Choroid plexus epithelial cell (primary cell): ENCODE measurements at places on chromosomes 3 and 15.
A peak's percentile ranks its signal among the peaks of the same experiment; 100 is the strongest.

GRCh38 chr3:189848395-189849040, 217.3 kb downstream of the TP63 start:
- DNase-seq = no peak

- no peak for DNase-seq
Observed at GRCh38 chr15:39251413-39252133, 329.3 kb upstream of the THBS1 start.

- no peak for DNase-seq
Observed at GRCh38 chr15:83498801-83499200, 51.7 kb downstream of the SH3GL3 start.

- no peak for DNase-seq
Observed at GRCh38 chr3:70970952-70971351, 612.6 kb downstream of the FOXP1 start.

- DNase-seq = no peak
Observed at GRCh38 chr15:90138071-90138833, 36.0 kb upstream of the IDH2 start.

- DNase-seq = no peak
Observed at GRCh38 chr3:23553353-23553752, 252.4 kb upstream of the UBE2E1 start.

DNA sequence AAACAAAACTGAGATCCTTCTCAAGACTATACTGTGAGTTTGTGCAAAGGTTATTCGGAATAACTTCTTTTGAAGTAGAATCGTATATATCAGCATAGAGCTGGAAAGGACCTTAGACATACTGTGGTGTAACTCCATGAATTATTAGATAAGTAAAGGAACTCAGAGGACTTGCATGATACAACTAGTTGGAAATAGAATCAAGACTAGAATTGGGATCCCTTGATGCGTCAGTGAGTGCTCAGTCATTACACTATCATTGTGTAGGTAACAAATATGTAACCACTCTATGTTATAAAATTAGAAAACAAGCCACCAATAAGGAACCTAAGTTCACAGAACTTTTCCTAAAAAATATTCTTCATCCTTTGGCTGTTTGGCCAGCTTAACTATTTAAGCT, 61.1 kb downstream of the CBLB start:
- DNase-seq = no peak

DNA sequence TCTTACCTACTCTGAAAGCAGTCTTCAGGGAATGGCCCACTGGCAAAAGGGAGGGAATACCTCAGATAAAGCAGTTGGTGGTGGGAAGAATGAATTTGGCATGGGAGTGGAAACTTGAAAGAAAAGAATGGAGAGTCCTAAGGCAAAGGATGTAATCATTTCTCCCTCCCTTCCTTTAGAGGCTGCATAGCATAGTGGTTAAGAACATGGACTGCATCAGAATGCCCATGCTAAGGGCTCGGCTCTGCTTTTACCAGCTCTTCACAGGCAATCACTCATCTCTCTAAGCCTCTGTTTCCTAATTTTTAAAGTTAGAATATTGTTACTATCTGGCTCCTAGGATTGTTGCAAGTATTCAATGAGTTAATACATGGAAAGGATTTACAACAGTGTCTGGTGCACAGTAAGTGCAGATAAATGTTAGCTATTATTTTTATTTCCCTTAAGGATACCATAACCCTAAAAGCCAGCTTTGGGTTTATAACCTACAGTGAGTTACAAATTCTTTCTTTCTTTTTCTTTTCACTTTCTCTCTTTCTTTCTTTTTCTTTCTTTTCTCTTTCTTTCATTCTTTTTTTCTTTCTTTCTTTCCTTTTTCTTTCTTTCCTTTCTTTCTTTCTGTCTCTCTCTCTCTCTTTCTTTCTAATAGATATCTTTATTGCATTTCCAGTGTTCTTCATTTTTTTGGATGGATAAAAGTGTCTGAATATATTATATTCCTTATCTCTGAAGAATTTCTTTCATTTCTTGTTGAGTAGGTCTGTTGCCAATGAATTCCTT, 23.6 kb downstream of the VEPH1 start:
- no peak for DNase-seq

- DNase-seq = no peak
Observed at GRCh38 chr3:53157974-53158580, 2.9 kb upstream of the PRKCD start.

GRCh38 chr3:129366312-129366831, 62.1 kb downstream of the EFCAB12 start:
- no peak for DNase-seq

GRCh38 chr3:151171145-151171757, 31.8 kb downstream of the GPR171 start:
- DNase-seq = peak; percentile 29

DNA sequence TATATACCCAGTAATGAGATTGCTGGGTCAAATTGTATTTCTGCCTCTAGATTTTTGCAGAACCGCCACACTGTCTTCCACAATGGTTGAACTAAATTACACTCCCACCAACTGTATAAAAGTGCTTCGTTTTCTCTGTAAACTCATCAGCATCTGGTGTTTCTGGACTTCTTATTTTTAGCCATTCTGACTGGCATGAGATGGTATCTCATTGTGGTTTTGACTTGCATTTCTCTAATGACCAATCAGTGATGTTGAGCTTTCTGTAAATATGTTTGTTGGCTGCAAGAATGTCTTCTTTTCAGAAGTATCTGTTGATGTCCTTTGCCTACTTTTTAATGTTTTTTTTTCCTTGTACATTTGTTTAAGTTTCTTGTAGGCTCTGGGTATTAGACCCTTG, 182.9 kb upstream of the TRIM42 start:
- DNase-seq = no peak

DNA sequence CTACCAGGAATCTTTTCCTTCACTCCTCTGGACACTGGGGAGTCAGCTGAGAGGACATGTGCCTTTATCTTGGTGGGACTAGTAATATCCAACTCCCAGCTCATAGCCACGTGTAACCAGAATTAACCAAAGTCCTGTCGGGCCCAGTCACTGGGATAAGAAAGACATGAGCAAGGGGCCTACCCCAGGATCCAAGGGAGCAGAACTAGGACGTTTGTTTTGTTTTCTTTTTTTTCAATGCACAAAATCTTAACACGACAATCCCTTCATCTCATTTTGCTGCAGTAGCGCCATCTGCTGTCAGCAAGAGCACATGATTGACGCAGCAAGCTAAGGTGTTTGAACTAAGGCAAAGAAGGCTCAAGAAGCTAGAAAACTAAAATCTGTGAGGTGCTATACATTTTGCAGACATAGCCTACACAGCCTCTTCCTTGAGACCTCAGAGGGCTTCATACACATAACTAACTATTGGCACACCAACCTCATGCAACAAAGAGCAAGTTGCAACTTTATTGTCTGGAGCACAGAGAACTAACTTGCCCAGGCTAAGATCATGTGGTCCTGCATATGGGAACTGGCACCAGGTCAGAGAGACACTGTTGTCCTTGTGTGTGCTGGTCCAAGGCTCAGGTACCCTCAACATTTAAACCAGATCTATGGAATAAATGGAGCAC, 43.6 kb downstream of the RLBP1 start:
- peak; percentile 91 for DNase-seq

DNA sequence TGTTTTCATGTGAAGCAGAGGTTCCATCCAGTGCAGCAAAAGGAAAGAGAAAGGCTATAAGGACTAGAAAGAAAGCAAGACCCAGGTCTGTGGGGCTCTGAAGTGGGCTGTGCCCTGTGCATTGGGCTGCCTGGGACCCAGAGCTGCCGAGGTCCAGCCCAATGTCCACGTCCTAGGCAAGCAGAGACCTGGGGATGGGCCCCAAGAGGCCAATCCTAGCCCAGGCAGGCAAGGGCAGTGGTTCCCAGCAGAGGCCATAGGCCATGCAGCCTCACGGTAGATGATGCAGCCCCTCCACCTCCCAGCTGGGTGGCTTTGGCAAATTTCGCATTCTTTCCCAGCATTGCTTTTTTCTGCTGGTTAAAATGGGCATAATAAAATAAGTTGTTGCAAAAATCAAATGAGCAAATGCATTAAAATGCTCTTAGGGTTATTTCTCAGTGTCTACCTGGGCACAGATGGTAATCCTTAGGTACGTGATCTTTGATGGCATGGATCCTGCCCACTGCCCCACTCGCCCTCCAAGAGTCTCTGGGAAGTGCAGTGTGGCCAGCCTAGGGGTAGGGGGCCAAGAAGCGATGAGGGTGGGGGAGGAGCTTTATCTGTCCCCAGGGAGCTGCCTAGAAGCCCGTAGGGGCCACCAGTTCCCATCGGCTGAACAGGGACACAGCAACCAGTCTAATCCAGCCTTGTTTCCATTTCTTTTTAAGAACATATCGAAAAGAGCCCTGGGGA, 22.3 kb upstream of the GP9 start:
- DNase-seq = no peak

DNA sequence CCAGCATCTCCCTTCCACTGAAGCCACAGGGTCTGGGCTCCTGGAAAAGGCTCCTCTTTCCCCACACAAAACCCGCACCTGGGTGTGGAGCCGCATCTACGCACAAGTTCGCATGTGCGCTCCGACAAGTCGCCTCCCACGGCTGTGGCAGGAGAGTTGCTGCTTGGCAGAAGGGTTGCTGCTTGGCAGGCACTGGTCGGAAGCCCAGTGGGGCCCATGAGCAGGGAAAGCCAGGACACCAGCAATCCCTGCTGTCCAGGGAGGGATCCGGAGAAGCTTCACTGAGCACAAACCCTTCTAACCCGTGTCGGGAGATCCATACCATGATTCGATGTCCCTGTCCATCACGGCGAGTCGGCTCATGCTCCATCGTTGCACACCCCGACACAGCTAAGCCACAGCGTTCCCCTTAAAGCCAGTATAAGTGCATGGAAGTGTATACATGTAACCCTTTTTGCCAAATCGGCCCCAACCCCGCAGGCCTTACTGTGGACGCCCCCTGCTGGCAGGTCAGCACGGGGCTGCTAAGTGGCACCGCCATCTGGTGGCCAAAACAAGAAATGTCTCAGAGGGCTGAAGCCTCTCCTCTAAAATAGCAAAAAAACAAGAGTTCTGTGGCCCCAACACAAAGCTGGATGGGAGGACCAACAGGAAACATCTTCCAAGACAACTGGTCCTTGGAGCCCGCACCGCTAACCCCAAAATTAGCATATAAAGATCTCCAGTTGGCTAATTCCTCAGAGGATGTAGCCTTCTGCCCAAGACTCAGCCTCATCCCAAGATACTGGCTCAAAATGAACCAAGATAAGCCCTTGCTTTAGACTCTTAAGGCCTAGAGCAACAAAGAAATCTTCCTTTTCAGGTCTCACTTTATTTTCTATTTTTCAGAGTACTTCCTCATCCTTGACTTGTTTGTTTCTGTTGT, 8.3 kb downstream of the ANKRD63 start:
- peak; percentile 90 for DNase-seq

GRCh38 chr15:95845862-95846515, 484.5 kb upstream of the NR2F2 start:
- peak; percentile 92 for DNase-seq

- DNase-seq = no peak
Observed at GRCh38 chr15:99574502-99574901, 8.7 kb downstream of the MEF2A start.

DNA sequence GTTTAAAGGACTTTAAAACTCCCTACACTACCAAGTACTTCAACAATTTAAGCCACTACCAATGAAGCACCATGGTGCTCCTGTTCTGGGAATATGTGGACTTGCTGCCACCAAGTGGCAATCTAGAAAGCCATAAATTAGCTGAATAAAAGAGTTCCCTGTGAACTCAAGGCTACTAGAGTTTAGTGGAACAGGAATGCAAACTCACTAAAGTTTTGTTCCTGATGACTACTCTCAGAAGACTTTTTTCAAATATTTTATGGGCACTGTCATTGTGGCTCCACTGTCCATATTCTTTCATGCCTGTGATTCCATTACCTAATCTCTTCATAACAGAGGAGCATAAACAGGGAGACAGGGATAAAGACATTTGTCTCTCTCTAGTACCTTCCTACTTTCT, 63.9 kb downstream of the TMCC1 start:
- peak; percentile 95 for DNase-seq

DNA sequence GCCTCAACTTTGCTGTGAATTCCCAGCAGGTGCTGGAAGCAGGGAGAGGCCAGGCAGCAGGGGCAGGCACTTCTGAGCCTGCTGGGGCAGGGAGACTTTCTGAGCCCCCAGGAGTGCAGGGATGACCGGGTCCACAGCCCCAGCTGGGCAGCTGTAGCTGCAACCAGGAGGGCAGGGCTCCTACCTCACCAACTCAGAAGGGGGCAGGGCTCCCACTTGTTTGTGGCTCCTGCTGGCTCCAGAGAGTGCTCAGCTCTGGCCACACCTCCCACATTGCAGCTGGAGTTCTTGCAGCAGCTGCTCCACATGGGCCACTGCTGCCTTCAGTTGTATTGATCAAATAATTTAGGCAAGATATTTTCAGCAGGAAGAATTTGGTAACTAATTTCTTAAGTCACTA, 812.3 kb downstream of the NSUN3 start:
- no peak for DNase-seq

GRCh38 chr3:125990253-125990970, 21.4 kb downstream of the ROPN1B start:
- DNase-seq = peak; percentile 88

- no peak for DNase-seq
Observed at GRCh38 chr3:148074946-148075345, 622.8 kb upstream of the AGTR1 start.

GRCh38 chr15:88995449-88995848, 82.3 kb upstream of the MFGE8 start:
- peak; percentile 26 for DNase-seq

DNA sequence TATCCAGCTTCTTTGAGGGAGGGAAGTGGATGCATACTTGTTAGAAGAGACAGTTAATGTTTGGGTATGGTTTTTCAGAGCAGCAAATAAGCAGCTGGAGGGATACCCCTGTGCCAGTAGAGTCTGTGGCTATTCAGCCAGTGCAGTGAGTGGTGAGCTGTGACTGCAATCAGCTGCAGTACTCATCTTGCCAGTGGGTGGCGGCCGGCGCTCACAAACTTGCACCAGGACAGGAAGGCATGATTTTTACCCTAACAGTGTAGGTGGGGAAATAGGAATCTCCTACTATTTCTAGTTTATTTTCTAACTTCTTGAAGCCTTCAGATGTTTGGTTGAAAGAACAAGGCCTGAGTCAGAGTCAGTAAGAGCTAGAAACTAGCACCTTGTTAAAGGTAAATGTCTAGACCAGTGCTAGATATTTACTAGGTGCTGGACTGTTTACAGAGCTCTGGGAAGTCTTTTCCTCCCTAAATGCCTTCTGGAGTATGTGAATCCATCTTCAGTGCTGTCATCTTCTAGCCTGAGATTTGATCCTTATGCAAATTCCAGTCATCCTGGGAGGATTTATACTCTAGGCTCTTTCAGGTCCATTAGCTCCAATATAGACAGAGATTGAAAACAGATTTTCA, 23.6 kb downstream of the TIMP4 start:
- DNase-seq = peak; percentile 84

GRCh38 chr15:38707802-38708671, 143.4 kb upstream of the RASGRP1 start:
- peak; percentile 85 for DNase-seq

GRCh38 chr15:50774450-50774849, 8.9 kb upstream of the SPPL2A start:
- DNase-seq = peak; percentile 18
